NCI-H187 treated with DMSO at 0.1 percent for 48 hours (cell line): ENCODE measurements at places on chromosomes 12 and 14.

DNA sequence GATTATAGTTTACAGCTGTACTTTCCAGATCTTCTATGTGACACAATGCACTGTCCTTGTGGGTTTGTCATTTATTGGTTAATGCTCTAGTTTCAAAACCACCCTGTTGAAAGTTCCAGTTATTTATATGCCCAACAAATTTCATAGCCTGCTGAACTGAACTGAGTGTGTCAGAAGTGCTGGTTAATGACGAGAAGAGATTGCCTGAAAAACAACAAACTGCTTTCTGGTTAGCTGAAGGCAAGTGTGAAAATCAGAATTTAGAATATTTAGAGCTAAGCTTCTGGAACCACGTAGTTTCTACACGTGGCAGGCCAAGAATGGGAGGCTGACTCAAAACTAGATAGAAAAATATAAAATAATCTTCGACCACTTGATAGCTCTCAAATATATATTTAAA, 19.1 kb upstream of the RIN3 start:
- DNase-seq: no peak

DNA sequence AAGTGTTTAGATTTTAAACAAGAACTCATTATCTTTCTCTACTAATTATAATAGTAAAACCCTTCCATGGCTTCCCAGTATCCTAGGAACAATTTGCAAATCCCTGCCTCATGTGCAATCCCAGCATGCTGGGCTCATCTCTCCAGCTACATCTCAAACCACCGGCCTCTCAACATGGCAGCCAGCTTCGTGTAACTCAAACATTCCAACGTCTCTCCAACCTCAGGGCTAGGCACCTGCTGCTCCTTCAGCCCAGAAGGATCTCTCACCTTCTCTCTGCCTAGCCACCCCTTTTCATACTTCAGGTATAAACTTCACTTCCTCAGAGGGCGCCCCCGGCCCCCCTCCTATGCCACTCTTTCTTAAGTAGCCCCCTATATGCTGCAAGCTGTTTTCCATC, 7.2 kb downstream of the SART3 start:
- DNase-seq: no peak

GRCh38 chr12:19547271-19547671, 108.0 kb downstream of the AEBP2 start:
- no peak for DNase-seq

DNA sequence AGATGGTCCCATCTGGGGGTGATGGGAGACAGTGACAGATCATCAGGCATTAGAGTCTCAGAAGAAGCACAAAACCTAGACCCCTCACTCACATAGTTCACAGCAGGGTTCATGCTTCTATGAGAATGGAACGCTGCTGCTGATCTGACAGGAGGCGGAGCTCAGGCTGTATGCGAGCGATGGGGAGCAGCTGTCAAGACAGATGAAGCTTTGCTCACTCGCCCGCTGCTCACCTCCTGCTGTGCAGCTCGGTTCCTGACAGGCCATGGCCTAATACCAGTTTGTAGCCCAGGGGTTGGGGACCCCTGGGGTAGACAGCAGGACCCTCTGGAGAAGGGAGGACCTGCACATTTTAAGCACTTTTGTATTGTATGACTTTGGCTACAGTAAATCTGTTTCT, 111.2 kb downstream of the LGMN start:
- no peak for DNase-seq

GRCh38 chr12:67676624-67677023, 28.1 kb downstream of the DYRK2 start:
- no peak for DNase-seq

DNA sequence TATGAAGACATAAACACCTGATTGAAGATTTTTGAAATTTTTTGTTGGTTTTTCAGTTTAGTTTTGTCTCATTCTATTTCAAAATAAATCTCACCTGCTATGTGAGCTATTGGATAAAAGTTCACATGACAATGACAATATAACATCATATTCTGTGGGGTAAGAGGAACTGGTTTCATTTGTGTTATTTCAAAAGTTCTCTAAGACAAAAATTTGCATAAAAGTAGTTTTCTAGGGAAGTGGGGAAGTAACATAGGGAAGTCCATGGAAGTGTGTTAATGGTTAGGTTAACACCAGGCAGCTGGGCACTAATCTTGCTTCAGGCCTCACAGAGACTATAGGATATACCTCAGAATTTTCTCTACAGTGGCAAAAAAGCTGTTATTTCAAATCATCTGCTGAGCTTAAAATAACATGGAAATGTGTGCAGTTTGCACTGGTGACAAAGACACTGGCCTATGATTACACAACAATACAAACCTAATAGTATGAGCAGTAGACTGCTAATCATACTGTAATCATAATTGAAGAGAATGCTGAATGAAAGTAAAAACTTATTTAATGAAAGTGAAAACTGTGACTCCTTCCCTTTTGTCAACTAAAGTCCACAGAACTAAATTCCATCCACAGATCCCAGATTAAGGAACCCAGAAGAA, 710.6 kb upstream of the TMEM132C start:
- DNase-seq: no peak

DNA sequence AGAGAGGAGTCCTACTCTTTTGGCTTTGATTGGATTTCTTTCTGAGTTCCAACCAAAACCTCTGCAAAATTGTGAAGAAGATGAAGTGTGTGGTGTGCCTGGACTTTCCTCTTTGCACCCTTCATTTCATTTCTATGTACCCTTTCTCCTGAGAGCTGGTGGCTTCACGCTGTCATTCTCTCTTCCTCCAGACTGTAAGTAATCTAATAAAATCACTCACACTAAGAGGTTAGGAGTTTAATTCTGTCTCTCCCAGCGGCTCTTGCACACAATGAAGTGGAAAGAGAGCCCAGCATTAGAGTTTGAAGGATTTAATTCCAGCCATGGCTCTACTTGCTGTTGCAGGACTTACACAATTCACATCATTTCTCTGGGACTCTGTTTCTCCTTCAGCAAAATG, 37.8 kb upstream of the CRADD start:
- DNase-seq: no peak

- DNase-seq: no peak
Measured at GRCh38 chr12:6532927-6533652, 1.2 kb upstream of the GAPDH start.

DNA sequence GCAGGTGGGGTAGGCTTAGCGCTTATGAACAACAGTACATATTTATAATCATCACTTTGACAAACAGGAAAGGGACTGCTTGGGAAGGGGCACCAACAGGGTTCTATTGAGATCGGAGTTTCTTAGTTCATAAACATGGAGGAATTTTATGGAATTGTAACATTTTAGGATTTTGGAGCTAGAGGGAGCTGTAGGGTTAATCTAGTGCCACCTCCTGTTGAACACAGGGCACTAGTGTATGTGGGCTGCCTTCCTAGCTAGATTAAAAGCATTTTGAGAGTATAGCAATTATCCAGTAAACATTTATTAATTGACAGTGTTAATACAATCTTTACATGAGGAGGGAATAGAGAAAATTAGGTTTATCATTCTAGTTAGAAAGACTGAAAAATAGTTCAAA, 23.1 kb upstream of the TBC1D30 start:
- no peak for DNase-seq

DNA sequence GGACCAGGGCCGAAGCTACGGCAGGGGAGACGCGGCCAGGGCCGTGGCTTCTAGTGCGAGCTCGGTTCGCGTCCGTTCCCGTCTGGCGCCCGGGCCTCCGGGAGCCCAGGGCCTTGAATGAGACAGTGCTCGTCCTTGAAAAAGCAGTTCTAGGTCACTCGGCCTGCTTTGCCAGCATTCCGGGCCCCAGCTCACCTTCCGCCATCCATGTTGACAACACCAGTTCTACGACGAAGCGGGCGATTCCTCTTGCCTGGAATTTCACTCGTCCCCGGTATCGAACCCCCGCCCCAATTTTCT, 4.5 kb downstream of the OR10AD1 start:
- no peak for DNase-seq

GRCh38 chr12:66065641-66066136, 64.9 kb downstream of the LLPH start:
- no peak for DNase-seq

DNA sequence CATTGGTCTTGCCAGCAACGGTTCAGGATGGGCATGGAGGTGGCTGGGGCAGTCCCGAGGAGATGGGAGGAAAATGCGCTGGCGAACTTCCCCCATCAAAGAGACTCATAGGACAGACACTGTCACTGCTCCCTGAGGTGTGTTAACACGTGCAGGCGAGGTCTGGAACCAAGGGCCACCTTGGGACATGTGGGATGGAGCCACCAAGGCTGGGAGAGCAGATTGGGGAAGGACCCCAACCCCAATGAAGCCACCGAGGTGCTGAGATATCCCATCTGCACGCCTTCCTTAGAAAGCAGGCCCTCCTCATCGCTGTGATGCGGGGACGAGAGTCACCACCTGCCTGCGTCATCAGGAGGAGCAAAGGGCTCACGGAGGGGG, 16.9 kb upstream of the BEGAIN start:
- DNase-seq: no peak

GRCh38 chr12:20438299-20438779, 70.0 kb downstream of the PDE3A start:
- DNase-seq: no peak

DNA sequence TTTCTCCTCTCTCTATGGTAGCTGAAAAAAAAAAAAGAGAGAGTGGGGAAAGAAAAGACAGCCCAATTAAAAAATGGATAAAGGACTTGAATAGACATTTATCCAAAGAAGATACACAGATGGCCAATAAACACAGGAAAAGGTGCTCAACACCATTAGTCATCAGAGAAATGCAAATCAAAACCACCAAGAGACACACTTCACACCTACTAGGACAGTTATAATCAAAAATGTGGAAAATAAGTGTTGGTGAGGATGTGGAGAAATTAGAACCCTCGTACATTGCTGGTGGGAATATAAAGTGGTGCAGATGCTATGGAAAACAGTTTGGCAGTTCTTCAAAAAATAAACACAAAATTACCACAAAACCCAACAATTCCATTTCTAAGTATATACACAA, 172.4 kb upstream of the GRIN2B start:
- no peak for DNase-seq

GRCh38 chr14:20413744-20414082, 412 bp upstream of the TEP1 start:
- DNase-seq: no peak

GRCh38 chr14:100091386-100091785, 26.2 kb downstream of the EVL start:
- DNase-seq: no peak
